ENCODE measurements at places on chromosomes 3 and 15.

GRCh38 chr3:88626456-88627120, 476.8 kb downstream of the C3orf38 start:
- no peak for DNase-seq

- DNase-seq, result no peak
Observed at GRCh38 chr15:69540622-69541021, 88.0 kb downstream of the RPLP1 start.

- DNase-seq, result no peak
Observed at GRCh38 chr3:4829031-4829394, 150.2 kb upstream of the BHLHE40 start.

GRCh38 chr15:63597821-63598220, 634 bp downstream of the FBXL22 start:
- no peak for DNase-seq

DNA sequence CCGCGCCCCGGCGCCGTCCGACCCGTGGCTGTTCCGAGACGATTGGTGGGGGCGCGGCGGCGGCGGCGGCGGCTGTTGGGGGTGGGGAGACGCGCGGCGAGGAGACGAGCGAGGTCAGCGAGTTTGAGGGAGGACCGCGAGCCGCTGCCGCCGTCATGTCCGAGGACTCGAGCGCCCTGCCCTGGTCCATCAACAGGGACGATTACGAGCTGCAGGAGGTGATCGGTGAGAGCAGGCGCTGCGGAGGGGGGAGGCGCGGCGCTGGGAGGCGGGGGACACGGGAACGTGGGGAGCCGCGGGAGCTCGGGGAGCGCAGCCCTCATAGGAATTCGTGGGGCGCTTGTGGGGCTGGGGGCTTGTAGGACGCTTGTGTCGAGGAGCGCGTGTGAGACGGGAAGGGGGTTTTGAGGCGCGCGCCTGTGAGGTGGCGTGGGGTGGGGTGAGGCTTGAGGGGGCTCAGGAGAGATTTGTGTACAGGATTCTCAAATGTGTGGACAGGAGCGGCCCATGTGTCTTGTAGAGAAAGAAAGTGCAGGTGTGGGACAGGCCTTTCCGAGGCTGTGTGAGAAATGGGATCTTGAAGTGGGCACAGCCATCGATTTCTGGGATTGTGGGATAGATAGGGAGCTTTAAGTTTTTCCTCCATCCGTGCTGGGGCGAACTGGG, 518 bp downstream of the OXSR1 start:
- no peak for DNase-seq

- no peak for DNase-seq
Observed at GRCh38 chr15:74763416-74763815, 14.8 kb downstream of the CYP1A2 start.
